Activated effector memory CD4-positive, alpha-beta T cell treated with Interleukin-2 at 50 U/mL for 16 hours (primary cell): ENCODE measurements at places on chromosomes 3 and 15.

- DNase-seq: peak; percentile 17
Measured at GRCh38 chr3:125357032-125357658, 18.0 kb downstream of the ZNF148 start.

DNA sequence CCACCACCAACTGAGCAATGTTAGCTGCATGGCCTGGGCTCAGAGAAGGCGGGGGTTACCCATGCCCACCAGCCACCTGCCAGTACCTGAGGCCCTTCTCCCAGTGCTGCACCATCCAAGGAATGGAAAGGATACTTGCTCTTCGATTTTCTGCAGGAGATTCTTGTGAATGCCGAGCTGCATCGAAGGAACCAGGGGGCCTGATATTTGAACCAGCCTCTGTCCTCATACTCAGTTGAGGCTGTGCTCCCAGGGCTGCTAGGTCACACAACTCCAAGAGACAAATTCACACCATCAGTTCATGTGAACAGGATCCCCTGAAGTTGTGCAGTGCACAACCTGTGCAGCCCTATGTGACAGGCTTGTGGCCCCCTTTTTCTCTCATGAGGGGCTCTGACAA, 18.0 kb downstream of the PLA2G4F start:
- DNase-seq: no peak

DNA sequence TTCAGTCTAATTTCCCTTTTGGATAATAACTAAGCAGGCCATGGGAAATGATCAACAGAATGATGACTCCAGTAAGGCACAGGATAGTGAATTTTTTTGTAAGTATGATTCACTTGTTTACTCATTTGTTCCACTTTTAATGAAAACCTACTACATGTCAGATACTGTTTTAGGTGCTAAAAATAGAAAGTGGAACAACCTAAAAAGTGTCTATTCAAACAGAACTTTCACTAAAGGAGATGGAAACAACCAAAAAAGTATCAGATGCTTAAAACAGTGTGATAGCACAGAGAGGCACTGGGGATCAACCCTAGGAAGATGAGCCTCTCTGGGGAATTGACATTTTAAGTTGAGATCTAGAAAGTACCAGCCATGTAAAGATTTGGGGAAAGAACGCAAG, 11.1 kb downstream of the RYK start:
- no peak for DNase-seq

DNA sequence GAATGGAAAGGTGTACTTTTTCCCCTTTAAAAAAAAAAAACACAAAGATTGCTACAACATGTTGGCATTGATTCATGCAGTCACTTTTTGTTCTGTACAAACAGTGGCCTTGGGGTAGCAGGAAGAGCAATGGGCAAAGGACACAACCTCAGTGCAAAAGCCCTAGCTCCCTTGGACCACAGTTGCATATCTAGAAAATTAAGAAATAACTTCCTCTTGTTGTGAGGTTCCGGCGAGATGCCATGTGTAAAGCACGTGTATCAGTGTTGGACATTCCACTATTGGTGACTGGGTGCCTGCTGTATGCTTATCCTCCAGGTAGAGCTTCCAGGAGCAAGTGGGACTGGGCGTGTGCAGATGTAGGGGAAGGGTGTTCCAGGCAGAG, 164.5 kb downstream of the THSD4 start:
- DNase-seq: no peak

DNA sequence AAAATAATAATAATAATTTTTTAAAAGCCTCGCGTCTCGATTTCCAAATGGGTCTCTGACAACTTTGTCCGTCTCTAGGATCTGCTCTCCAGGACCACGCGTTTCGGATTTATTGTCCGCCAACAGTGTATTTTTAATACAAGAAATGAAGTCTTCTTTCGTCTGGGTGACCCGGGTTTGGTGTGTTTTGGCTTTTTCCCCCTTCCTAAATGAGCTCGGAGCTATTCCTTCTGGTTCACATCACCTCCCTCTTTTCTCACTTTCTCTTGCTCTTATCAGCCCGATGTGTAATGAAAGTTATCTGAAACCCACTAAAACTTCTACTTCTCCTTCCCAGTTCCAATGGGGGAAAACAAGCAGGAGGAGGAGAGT, 516.7 kb downstream of the MECOM start:
- DNase-seq: no peak

GRCh38 chr3:123068601-123069381, 2.0 kb downstream of the PDIA5 start:
- no peak for DNase-seq

GRCh38 chr3:186218421-186218820, 109.5 kb upstream of the ETV5 start:
- DNase-seq: no peak

DNA sequence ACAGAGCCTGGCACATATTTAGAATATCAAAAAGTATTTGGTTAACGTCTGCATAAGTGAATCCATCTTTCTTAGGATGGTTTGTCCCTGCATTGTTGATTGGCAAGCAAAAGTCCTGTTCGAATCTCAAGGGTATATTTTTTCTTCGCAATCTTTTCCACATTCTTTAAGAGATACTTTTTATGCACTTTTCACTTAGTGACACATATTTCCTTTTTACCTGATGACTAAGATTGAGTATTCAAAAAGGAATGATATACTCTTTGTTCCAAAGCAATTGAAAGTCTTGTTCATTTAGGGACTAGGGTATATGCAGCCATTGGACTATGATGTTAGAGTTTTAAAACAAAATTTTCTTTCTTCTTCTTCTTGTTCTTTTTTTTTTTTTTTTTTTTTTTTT, 349.9 kb downstream of the NLGN1 start:
- no peak for DNase-seq

DNA sequence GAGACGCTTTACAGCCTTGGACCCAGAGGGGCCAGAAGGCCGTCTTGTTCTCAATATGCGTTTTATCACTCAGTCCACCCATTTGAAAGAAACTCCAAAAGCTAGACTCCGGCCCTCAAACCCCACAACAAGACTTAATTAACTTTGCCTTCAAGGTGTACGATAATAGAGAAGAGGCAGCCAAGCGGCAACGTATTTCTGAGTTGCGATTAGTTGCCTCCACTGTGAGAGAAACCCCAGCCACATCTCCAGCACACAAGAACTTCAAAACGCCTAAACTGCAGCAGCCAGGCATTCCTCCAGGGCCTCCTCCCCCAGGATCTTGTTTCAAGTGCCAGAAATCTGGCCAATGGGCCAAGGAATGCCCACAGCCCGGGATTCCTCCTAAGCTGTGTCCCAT, 17.4 kb upstream of the INO80 start:
- no peak for DNase-seq
